Smooth muscle cell of the umbilical artery (primary cell): ENCODE measurements at places on chromosomes 4 and X. TPM values are rescaled to one million over a fixed set of nuclear protein-coding genes. Genes with fewer than 3 reads are reported as not detected.

Gene ETDA
- total RNA-seq = not detected in 2 replicates

Gene CCSER1
- 0.30 TPM in 1 of 2 replicates, not detected in the other for total RNA-seq

Gene CXCR3
- not detected in 2 replicates for total RNA-seq

Gene YTHDC1
- 23.2 and 38.3 TPM in 2 replicates for total RNA-seq

Gene ODAPH
- total RNA-seq = under 0.01 and 0.18 TPM in 2 replicates
